A549 (cell line): ENCODE measurements at places on chromosomes 11 and 22.

DNA sequence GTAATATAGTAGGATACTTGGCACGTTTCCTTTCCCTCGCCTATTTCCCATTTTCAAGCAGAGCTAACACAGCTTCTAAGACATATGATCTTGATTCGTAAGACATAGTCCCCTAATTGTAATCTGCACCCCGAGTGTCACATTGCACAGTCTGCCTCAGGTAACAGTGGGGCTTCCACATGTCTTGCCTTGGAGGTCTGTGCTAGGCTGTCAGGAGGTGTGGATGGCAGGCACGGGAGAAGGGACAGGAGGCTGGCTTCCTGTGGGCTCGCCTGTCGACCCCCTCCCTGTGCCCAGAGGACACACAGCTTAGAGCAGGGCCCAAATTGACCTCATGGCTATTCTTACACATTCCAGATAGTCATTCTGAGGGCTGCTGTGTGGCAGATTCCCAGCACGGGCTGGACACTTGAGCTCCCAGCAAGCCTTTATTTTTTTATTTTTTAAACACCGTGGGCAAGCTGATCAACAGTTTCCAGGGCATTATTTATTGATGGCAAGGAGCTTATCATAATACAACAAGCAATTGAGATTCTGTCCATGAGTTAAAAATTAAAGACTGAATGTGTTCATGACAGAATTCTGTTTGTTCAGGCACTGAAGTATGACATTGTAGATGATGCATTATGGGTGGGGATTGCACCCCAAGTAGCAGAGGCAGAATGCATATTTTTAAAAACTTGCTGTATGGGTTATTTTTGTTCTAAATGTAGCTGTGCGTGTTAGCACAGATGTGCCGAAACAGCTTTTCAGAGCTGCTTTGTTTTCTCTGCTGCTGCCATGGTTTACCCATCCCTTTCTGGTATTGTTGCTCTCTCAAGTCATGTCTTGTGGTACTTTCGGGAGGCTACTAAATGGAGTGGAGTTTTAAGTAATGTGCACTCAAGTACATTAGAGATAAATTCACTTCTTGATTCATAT, 113.0 kb downstream of the ATXN10 start:
- DNase-seq: no peak

DNA sequence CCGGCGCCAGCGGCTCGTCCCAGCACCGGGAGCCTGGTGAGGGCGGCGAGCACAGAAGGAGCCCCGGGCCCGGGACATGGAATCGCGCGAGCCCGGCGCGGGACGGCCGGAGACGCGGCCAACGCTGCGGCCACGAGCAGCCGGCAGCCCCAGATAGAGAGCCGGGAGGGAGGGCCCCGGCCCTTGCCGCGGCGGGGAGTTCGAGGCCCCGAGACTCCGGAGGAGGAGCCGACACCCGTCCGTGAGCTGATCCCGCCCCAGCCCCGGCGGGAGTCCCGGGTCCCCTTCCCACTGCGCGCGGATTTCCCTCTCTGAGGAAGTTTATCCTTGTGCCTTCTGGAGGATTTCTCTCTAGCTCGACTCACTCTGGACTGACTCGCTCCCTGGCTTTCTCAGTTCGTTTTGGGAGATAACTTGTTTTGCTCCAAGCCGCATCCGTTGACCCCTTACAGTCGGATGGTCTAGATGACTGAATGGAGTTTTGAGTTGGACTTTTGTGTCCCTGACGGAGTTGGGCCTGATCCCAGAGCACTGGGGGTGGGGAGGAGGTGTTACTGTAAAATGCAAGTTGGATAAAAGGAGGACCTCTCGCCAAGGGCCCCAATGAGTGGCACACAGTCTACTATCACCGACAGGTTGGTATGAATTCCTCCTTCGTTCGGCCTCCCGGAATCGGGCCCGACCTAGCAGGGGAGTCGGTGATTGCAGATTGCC, 585 bp downstream of the ARHGEF12 start:
- peak; percentile 31 for DNase-seq

DNA sequence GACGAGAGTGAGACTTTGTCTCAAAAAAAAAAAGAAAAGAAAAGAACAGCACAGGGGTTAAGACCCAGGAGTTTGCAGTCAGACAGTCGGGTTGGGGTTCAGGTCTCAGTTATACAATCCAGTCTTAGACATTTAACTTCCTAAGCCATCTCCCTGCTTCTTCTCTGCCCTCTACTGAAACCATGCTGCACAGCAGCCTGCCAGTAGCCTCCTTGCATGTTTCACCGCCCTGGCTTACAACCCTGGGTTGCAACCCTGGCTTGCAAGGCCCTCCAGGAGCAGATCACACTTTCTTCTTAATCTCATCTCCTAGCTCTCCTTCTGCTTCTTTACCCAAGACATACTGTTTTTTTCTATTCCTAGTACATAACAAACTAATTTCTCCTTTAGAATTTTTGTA, 5.9 kb upstream of the B3GAT3 start:
- DNase-seq: peak; percentile 36

GRCh38 chr11:10348650-10349280, 43.9 kb downstream of the ADM start:
- no peak for DNase-seq

DNA sequence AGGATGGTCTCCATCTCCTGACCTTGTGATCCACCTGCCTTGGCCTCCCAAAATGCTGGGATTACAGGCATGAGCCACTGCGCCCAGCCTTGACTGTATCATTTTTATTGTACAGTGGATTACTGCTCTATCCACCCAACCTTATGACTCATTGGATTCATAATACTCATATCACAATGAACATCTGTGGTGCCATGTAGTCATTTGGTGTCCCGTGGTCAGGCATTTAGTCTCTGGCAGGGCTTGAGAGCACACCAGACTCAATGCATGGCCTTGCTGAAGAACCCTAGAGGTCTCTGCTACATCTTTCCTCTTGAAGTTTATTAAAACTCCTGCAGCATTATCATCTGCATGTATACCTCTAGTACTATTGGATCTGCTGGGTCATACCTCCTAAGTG, 98.0 kb upstream of the LDLRAD3 start:
- no peak for DNase-seq

DNA sequence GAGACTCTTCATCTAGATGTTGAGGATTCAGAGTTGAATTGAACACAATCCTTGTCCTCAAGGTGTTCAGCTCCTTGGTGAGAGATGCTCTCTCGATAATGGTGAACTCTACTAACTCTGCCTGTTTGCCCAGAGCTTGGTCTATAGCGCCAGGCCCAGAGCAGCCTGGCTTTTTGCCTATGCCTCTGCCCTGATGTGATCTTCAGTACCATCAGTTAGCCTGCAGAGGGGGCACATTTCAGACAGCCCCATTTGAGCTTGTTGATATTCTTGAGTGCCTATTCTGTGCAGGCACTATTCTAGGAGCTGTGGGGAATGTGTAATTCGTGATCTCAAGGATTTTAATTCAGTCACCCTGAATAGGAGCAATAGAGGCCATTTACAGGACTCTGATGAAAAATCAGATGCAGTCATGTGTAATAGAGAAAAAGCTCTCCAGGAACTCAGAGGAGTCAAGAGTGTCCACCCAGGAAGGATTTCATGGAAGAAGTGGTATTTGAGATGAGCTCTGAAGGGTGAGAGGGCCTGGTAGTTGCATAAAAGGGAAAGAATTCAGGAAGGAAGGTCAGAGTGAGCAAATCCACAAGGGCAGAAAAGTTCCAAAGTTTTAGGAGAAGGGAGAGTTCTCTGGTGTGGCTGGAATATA, 19.3 kb downstream of the GTPBP1 start:
- peak; percentile 49 for DNase-seq

- DNase-seq: no peak
Measured at GRCh38 chr11:121163658-121164308, 62.7 kb downstream of the TECTA start.

- no peak for DNase-seq
Measured at GRCh38 chr11:128179039-128179438, 408.3 kb downstream of the ETS1 start.

- DNase-seq: no peak
Measured at GRCh38 chr11:113119074-113119473, 157.9 kb downstream of the NCAM1 start.

DNA sequence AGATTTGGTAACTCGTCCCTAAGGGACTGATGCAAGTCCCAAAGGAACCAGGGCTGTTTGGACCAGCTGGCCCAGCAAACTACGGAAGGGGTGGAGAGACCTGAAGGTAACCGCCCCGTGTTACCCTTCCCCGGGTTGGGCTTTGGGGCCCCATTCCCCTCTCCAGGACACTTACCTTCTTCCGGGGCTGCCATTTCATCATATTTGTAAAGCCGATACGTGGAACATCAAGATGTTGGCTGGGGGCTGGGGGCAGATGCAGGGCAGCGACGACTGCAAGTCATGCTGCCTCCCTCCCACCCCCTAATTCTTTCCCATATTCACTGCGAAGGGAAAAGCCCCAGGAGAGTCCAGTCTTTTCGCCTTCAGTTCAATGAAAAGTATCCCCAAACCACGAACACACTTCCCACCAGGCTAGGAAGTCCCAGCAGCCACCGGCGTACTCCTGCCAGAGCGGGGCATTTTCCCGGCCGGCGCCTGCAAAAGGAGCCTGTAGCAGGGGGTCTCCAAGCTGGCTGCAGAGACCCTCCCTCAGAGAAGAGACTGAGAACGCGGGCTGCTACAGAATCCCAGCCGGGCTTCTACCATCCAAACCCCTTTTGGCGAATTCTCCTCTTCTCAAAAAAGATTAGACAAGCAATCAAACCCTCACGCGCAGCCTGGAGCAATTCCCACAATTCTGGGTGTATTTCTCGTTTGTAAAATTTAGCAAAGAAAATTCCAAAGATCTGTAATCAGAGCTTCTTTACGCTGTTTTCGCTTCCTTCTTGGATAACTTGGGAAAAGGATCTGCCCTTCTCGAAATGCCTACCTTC, 236.7 kb downstream of the TTC28 start:
- DNase-seq: no peak

DNA sequence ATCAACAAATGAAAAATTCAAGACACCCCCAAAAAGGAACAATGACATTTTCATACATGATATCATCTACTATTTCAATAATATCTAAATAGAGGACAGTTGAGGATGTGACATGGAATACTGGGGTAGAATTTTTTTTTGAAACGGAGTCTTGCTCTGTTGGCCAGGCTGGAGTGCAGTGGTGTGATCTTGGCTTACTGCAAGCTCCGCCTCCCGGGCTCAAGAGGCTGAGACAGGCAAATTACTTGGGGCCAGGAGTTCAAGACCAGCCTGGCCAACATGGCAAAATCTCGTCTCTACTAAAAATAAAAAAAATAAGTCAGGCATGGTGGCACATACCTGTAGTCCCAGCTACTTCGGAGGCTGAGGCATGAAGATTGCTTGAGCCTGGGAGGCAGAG, 41.4 kb downstream of the LRRC74B start:
- DNase-seq: no peak

DNA sequence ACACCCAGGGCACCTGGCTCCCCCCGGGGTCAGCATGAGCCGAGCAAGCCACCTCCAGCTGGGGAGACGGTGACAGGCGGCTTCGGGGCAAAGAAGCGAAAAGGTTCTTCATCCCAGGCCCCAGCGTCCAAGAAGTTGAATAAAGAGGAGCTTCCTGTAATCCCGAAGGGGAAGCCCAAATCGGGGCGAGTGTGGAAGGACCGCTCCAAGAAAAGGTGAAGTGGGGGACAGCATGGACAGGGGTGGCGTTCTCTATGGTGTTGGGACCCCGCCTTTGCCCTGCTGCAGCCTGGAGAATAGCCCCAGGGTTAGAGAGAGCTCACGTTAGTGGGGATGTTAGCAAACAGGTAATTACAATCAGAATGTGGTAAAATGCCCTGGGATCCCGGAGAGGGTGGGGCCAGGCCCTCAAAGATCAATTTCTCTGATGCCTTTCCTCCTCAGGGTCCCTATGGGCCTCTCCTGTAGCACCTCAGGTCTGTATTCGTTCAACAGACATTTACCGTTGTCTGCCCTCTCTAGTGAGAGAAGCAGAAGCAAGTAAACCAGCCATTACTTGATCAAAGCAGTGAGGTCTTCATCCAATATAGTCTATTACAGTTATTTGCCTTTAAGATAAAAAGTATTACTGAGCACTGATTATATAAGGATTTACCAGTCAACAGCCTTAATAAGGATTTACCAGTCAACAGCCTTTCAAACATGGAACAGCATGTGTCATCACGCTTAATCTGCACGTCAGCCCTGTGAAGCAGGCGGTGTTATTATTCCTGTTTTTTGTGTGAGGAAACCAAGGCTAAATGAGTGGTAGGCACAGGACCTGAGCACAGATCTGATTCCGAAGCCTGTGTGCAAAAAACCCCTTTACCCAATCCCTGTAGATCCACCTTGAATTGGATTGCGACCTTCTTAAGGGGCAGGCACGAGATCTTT, 1.0 kb downstream of the CCDC86 start:
- no peak for DNase-seq

GRCh38 chr11:128568166-128568778, 19.1 kb downstream of the ETS1 start:
- no peak for DNase-seq

DNA sequence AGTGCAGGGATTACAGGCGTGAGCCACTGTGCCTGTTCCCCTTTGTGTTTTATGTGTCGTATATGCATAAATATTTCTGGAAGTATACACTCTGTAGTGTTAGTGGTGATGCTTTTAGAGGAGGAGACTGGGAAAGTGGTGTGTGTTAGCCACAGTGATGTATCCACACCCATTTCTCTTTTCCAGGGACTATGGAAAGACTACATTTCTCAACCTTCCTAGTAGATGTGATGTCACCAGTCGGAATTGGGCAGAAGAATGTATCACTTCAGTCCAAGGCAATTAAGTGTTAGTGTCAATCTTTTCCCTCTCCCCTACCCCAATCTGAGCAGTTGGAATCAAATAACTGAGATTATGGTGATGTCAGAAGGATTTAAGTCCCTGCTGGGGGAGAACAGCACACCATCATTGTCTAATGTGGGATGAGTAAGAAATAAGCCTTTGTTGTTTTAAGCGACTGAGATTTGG, 5.8 kb upstream of the ATG16L2 start:
- DNase-seq: no peak

- DNase-seq: no peak
Measured at GRCh38 chr11:122177238-122177637, 61.2 kb upstream of the BLID start.

- no peak for DNase-seq
Measured at GRCh38 chr11:11635443-11635842, 13.6 kb upstream of the GALNT18 start.

- DNase-seq: peak; percentile 22
Measured at GRCh38 chr22:19109198-19110063, 12.8 kb downstream of the DGCR2 start.

GRCh38 chr11:67436459-67437081, 912 bp downstream of the PTPRCAP start:
- no peak for DNase-seq

- DNase-seq: no peak
Measured at GRCh38 chr11:57566005-57566904, 1.2 kb downstream of the UBE2L6 start.

DNA sequence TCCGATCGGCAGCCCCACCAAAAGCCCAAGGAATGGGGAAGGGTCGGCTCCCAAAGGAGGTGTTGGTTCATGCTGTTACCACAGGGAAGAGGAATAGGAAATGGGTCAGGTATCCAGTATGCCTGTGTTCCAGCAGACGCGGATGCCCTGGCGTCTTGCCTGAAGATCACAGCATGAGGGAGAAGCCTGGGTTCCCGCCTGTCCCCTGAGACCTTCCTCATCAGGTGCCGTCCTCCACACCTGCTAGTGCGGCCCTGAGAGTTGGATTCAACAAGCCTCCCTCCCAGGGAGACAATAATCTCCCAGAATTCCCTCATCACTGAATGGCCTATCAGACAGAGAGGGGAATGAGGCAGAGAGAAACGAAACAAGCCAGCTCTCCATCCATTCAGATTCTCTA, 92.2 kb downstream of the SPATA19 start:
- no peak for DNase-seq

GRCh38 chr22:40594924-40595323, 41.6 kb downstream of the MRTFA start:
- no peak for DNase-seq

- DNase-seq: peak; percentile 5
Measured at GRCh38 chr22:31753005-31753633, 700 bp upstream of the DEPDC5 start.
